Tibial nerve (tissue), 4 donors: ENCODE measurements at places on chromosomes 5 and 9. TPM values are rescaled to one million over a fixed set of nuclear protein-coding genes. Genes with fewer than 3 reads are reported as not detected.

The TMC1 gene
- total RNA-seq: not detected

GRCh38 chr5:151153300-151153699, 4.3 kb downstream of the ANXA6 start:
- no peak for DNase-seq

DNA sequence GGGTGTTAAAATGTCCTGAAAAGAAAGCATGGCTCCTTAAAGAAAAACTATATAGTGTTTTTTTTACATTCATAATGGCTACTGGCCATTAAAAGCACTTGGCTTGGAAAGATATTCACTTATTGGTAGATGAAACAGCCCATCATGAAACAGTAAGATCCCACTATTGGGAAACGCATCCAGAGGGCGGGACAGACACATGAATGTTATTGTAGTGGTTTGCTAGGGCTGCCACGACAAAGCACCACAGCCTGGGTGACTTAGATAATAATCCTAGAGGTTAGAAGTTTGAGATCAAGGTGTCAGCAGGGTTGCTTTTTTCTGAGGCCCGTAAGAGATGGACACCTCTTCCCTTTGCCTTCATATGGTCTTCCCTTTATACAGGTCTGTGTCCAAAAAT, 139.4 kb upstream of the ANKH start:
- DNase-seq: no peak

GRCh38 chr9:113631137-113631765, 167.7 kb downstream of the RGS3 start:
- DNase-seq: no peak

The SNCAIP gene
- total RNA-seq: 4.6 TPM
